ENCODE measurements at places on chromosomes 7 and 10.

- DNase-seq: no peak
Observed at GRCh38 chr7:142873281-142873784, 12.2 kb downstream of the TRPV6 start.

DNA sequence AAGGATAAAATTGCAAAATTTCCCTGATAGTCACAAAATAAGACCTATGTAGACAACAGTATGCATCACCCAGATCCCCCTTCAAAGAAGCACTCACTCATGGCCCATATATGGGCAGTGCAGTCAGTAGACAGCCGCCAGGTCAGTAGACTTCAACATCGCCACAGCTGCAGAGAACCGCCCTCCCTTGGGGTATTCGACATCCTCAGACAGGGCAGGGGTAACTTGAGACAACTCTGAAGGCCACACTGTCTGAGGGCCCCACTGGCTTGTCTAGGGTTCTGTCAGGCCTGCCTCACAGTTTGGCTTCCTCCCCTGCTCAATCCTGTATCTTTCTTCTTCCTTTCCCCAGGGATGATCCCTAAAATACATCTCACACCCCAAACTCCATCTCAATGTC is 172.3 kb downstream of the IMMP2L start:
- DNase-seq: no peak

GRCh38 chr10:15419279-15419874 is 48.3 kb upstream of the FAM171A1 start:
- DNase-seq: no peak

- peak; percentile 97 for DNase-seq
Observed at GRCh38 chr7:32586291-32587221, 91.3 kb downstream of the AVL9 start.

- no peak for DNase-seq
Observed at GRCh38 chr10:124099604-124100003, 6.2 kb upstream of the CHST15 start.

- DNase-seq: no peak
Observed at GRCh38 chr10:78307576-78307975, 273.9 kb downstream of the RPS24 start.

DNA sequence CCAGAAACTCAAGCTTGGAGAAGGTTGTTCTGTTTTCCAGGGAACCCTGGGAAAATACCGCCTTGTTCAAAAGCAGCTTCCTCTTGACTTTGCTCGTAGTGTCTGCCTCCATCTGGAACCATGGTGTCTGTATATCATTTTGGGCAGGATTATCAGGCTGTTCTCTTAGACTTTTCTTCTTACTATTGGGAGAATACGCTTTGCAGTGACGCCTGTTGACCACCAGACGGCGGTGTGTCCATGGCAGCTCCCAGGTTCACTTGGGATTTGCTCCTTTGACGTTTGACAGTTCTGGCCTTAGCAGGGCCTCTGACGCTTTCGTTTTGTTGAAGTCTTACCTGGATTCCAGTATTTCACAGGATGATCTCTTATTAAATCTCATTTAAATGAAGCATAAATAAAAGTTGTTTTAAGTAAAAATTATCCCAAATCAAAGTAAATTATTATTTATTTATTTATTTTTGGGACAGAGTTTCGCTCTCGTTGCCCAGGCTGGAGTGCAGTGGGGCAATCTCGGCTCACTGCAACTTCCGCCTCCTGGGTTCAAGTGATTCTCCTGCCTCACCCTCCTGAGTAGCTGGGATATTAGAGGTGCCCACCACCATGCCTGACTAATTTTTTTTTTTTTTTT is 41.8 kb upstream of the GJD4 start:
- DNase-seq: no peak

DNA sequence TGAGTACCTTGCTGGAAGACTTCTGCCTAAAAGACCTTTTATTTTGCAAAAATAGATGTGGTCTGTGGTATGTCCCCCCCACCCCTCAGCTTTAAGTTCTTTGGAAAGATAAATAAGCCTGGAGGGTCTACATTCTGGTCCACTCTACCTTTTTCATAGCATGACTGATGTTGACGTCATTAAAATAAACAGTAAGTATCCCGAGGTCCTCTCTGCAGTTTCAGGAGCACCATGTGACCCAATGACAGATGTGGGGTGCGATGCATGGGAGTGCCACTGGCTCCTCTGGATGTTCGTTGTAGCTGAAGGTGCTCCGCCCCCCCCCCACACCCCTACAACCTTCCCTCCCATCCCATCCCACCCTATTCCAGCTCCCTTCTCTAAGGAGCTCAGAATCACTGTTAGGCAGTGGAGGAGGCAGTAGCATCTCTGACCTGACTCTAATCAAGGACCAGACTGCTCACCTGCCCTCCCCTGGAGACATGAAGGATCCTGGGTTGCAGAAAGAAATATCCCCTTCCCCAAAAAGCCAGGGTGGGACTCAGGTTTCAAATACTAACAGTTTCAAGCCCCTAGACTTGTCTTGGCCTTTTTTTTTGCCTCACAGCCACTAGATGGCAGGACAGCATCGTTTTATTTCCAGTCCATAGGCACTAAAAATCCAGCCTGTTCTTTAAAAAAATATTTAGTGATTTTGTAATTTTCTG is 25.1 kb downstream of the CASP7 start:
- DNase-seq: peak; percentile 17

DNA sequence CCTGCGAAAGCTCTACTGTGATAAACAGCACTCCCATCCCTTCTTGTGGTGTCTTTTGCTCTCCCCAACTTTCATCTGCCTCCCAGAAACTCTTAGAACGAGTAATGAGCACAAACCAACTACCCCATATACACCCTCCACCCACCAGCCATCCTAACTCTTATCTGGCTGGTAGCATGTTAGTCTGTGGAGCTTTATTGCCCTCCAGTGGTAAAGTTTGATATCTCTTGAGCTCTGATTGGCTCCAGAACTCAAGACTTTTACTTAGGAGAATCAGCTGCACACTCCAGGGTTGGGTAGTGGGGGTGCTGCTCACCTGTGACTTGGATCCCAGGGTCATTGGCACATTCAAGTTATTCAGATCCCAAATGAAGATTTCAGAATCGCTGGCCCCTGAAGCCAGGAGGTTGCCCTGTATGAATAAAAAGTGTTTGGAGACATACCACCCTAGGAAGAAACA is 10.9 kb downstream of the SEC31B start:
- no peak for DNase-seq

GRCh38 chr10:17005621-17006566 is 123.7 kb downstream of the CUBN start:
- DNase-seq: no peak

- no peak for DNase-seq
Observed at GRCh38 chr7:50068026-50068425, 25.0 kb downstream of the ZPBP start.

GRCh38 chr7:91565499-91566401 is 301.5 kb downstream of the FZD1 start:
- peak; percentile 42 for DNase-seq

GRCh38 chr10:42941790-42942189 is 135.1 kb upstream of the RET start:
- DNase-seq: no peak

GRCh38 chr10:118918587-118918986 is 110.9 kb upstream of the NANOS1 start:
- DNase-seq: no peak

DNA sequence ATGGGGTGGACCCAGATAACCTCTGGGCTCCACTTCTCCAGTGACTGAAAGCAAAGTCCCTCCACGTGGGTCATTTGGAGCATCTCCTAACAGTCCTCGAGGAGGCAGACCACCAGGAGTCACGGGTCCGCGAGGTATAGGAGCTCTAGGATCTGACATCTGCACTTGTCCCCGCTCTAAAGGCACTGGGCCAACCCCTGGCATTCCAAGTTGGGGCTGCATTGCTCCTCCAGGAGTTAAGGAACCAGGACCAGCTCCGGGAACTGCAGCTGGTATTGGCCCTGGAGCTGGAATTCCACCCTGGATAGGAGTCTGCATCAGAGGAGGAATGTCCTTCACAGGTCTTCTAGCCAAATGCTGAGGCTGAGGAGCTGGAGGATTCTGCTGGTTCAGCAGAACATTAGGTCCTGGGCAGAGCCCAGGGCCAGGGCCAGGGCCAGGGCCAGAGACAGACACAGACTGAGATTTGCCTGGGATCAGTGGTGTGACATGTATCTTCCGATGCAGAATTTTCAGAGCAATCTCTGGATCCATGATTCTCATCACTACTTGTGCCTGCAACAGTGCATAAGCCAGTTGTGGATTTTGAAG is 827 bp downstream of the CSTF2T start:
- DNase-seq: no peak

GRCh38 chr10:45000138-45000751 is 478 bp upstream of the ZNF22 start:
- DNase-seq: no peak

GRCh38 chr10:124802313-124802675 is 675 bp downstream of the ABRAXAS2 start:
- no peak for DNase-seq

- no peak for DNase-seq
Observed at GRCh38 chr10:65312876-65313275, 1613.0 kb upstream of the LRRTM3 start.

DNA sequence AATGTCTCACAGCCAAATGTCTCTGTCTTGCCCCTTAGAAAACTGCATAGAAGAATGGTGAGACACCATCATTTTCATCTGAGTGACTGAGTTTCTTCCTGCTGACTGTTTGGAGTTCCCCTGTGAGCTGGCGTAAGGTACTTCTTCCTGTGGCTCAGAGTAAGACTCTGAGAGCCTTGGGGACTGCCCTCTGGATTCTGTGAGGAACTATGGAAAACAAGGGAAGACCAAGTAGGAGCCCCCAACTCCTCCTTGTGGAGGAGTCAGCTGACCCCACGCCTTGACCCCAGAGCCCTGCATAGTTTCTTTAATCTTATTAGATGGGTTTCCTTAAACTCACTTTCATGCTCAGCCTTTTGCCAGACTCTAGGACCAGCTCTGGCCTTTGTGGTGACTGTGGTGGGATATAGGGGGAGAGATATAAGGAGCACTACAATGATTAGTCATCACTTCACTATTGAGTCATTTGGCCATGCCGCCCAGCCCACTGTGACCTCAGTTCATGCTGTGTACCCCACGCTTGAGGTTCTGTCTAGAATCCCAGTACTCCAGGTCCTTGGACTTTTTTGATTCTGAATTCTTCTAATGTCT is 51.8 kb upstream of the FAM133B start:
- no peak for DNase-seq

GRCh38 chr7:91251877-91252276 is 12.4 kb upstream of the FZD1 start:
- DNase-seq: no peak

GRCh38 chr7:72540106-72540611 is 128.0 kb upstream of the CALN1 start:
- no peak for DNase-seq

DNA sequence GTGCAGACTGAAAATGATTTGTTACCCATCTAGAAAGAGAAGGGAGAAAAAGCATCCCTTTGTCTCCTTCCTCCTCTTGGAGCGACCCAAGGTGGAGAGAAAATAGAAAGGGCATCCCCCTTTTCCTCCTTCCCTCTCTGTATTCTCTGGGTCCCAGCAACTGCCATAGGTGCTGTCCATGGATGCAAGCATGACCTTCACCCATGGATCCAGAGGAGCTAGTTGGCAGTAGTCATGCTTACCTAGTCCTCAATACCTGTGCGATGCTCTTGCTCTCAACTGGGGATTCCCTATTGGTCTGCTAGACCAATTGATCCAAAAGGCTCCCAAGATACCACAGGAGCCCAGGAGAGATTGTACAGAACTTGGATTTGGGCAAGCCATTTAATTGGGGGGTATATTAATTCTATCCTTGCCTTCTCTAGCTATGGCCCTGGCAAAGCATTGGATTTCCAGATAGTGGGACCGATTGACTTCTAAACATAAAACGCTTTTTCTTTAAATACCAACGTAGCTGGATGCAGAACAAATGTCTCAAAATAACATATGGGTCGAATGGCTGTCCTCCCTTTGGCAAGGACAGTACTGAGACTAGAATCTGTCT is 547.8 kb upstream of the IGFBP3 start:
- no peak for DNase-seq

- DNase-seq: no peak
Observed at GRCh38 chr10:97062046-97062445, 123.7 kb downstream of the SLIT1 start.

DNA sequence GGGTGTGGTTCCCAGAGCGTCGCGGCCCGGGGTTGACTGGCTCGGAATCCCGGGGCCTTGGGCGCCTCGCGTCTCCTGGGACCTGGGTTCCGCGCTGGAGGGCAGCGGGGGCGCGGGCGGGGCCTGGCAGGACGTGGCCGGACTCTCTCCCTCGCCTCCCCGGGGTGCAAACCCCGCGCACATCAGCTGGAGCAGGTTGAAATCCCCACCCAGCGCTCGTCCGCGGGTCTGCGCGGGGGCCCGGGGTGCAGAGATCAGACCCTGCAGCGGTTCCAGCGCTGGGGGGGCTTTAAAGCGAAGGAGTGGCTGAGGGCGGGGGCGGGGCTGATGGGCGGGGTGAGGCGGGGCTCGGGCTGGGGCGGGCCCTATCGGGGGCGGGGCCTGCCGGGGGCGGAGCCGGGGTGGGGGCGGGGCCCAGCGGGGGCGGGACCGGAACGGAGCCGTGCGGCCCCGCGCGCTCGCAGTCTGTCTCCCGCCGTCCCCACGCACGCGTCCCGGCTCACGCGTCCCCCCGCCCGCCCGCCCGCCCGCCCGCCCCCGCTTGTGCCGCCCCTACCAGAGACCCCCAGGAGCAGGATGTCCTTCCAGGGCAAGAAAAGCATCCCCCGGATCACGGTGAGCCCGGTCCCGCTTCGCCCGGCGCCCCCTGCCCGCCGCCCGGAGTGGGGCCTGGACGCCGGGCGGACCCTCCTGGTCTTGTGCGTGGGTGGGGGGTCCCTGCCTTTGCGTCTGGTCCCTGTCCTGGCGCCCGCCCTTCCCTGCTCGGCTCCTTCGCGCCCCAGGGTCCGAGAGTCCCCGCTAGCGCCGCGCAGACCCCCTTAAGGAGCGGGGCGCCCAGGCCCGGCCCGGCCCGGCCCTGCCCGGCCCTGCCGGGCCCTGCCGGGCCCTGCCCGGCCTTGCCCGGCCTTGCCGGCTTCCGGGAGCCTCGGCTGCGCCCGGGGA is at the start of gene DPYSL4:
Gene DPYSL4 (plus strand): TSS at position 461 of the 942 bp plus-strand sequence. CDS start 116 bp downstream, at position 577.
- DNase-seq: no peak

- no peak for DNase-seq
Observed at GRCh38 chr7:35727571-35727970, 32.6 kb upstream of the HERPUD2 start.

DNA sequence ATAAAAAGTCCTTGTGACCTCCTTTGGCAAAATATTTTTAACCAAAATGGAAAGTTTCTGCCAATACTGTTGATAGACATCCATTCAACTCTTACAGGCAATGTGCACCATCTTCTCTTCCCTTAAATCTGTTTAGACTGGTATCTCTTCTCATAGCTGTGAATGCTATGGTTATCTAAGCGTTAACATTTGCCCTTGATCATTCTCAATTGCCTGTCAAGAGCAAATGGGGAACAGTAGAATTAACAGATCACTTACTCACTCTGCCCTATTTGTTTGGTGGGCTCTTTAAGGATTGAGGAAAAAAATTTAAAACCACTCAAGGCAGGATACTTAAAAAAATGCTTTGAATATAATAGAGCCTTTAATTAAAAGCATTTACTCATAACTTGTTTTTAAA is 808.4 kb downstream of the NXPH1 start:
- no peak for DNase-seq

DNA sequence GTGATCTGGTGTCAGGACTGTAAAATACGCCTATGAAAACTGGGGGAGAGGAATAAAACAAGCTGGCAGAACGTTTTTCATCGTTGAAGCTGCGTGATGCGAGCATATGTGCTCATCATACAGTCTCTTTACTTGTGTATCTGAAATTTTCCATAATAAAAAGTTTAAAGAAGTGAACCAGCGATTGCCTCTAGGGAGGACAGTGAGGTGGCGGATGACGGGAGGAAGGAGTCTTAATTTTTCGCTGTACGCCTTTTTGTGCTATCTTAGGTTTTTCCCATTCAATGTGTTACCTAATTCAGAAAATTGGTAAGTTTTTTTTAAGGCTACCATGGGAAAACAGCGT is 891 bp upstream of the WAPL start:
- no peak for DNase-seq
